NCI-H1092 treated with DMSO at 0.1 percent for 48 hours (cell line): ENCODE measurements at places on chromosomes 1 and 21.

DNA sequence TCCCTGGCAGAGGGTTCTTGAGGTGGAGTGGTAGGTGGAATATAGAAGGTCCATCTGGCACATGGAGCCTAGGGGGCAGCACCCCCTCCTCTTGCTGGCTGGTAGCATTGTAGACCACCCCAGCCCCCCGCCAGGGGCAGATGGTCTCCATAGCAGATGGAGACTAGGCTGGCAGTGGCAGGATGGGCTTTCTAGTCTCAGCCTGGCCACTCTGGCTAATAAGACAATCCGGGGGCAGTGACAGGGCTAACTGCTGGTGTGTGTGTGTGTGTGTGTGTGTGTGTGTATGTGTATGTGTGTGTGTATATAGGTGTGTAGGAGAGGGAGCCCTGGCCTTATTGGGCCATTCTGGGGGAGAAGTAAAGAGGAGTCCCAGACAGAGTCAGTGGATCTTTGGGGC is 16.1 kb downstream of the UTP11 start:
- peak; percentile 65 for DNase-seq

GRCh38 chr1:66402194-66402593 is 131.8 kb upstream of the SGIP1 start:
- DNase-seq, result no peak

DNA sequence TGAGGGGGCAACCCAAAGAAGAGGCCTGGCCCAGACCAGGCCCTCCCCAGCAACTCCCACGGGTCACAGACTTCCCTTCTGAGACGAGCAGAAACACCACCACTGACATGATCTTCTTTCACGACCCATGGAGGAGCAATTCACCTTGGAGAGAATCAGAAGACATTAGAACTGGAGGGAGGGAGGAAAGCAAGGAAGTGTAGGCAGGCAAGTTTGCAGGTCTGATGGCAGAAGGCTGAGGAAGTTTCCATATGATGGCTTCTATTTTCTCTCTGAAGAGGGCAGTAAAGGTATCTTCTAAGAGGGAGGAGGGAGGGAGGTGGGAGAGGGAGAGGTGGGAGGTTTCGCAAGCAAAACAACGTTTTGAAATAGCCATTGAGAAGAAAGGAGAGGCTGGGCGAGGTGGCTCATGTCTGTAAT is 1.4 kb upstream of the UBXN10 start:
- no peak for DNase-seq

GRCh38 chr1:154583773-154584172 is 16.2 kb downstream of the CHRNB2 start:
- DNase-seq, result no peak

DNA sequence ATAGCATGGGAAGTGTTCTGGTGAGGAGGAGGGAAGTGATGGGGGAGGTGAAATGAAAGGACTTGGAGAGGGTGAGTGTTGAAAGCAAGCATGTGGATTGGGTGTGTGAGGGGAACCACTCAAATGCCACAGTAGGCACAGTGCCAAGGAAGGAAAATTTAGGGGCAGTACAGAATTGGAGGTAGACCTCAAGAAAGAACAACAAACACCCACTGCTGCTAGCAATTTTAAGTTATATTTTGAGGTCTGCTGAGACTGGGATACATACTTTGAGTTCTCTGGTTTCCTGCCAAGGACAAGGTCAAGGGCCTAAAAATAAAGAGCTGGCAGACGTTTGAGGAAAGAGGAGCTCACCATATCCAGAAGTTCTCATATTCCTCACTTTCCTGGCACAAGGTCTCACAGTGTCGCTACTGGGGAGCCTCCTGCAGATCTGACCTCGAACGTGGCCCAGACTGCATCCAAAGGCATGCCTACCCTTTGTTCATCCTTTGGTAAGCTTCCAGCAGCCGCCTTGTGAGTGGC is 104.0 kb downstream of the BRINP2 start:
- DNase-seq, result peak; percentile 83

- DNase-seq, result no peak
Measured at GRCh38 chr1:1901641-1902294, 10.9 kb upstream of the GNB1 start.

- DNase-seq, result no peak
Measured at GRCh38 chr1:99441299-99442095, 177.2 kb downstream of the PLPPR4 start.

GRCh38 chr1:57819893-57820292 is 396.0 kb upstream of the DAB1 start:
- DNase-seq, result no peak

GRCh38 chr21:42640486-42640885 is 12.9 kb upstream of the PDE9A start:
- no peak for DNase-seq

DNA sequence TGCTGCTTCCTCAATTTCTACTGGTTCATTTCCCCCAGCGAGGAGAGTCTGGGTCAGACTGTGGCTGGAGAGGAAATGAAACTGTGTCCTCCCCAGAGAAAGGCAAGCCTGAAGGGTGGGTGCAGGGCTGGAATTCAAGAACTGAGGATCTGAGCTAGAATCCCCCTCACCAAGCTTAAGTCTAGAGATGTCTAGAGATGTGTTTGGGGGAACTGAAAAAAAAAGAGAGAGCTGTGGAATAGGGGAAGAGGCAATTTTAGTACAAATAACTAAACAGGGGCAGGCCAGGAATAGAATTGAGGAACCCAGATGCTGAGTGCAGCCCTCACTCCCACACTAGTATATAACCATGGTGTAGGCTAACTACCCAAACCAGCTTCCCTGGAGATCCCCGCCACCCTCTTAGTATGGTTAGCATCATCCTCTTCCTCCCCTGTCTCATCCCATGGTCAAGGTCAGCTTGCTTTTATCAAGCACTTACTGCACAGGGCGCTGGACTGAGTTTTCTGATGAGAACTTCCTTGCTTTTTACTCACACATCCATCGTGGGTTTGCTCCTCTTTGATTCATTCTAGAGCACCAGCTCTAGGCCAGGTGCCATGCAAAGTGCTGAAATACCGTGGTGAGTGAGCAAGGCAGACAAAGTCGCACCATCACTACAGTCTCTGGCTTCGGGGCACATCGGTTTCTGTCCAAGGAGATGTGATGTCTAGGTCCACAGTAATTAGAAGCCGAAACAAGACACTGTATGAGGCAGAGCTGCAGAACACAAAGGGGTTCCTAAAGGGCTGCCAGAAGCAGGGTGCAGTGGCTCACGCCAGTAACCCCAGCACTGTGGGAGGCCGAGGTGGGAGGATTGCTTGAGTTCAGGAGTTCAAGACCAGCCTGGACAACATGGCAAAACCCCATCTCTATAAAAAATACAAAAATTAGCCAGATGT is 112.9 kb upstream of the IPO9 start:
- DNase-seq, result no peak

DNA sequence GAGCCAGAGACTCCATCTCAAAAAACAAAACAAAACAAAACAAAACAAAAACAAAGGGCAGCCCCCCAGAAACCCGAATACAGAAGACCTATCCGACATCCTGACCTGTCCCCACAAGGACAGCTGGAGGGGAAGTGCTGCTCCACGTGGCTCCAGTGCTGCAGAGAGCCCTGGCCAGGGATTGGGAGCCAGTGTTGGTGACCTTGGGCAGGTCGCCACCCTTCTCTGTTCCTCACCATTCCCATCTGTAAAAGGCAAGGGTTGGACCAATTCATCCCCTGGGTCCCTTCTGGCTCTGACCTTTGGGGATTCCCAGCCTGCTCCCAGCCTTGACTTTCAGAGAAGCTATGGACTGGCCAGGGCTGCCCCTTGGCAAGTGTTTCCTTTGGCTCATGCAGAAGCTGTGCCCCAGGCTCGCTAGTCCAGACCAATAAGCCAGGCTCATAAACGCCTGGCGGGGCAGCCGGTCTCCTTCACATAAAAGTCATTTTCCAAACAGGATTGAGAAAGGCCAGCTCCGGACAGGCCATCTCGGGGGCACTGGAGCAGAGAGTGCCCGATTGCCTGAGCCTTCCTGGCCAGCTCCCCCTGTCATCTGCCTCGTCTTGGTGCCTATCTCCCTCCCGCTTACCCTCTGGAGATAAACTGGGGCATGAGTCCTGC is 20.0 kb upstream of the PADI1 start:
- DNase-seq, result no peak

GRCh38 chr21:33732038-33732437 is 89.7 kb downstream of the ITSN1 start:
- DNase-seq, result no peak

DNA sequence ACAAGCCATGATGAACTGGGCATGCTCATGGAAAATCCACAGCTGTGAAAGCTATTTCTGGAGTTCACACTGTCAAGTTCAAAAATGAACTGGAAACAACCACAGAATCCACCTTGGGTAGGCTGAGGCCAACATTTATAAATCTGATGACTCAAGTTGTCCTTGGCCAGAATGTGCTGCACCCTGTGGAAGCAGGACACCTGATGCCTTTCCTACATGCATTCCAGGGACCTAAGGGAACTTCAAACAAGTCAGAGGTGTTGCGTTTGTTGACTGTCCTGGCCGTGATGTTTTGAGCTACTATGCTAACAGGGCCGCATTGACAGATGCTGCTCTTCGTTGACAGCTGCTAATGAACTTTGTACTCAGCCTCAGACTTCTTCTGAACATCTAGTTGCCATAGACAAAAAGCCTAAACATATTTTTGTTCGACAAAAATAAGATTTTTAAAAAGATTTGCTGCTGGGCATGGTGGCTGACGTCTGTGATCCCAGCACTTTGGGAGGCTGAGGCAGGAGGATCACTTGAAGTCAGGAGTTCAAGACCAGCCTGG is 127.9 kb upstream of the SLC45A1 start:
- DNase-seq, result no peak

DNA sequence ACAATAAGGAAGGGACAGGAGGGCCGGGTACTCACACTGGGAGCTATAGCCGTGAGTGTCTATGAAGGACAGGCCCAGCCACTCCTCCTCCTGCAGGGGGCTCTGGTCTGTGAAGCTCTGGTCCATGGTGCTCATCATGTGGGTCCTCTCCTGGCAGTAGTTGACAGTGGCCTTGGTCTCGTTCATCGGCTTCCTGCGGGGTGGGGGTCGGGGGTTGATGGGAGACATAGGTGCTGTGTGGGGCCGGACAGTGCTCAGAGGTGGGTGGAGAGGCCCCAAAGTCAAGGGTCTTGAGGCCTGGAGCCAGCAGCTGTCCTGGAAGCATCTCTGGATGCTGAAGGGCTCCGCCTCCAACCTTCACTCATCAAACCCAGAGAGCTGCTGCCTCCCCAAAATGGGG is 260.4 kb downstream of the PTPRU start:
- no peak for DNase-seq

- no peak for DNase-seq
Measured at GRCh38 chr1:162386292-162387225, 5.0 kb downstream of the C1orf226 start.

DNA sequence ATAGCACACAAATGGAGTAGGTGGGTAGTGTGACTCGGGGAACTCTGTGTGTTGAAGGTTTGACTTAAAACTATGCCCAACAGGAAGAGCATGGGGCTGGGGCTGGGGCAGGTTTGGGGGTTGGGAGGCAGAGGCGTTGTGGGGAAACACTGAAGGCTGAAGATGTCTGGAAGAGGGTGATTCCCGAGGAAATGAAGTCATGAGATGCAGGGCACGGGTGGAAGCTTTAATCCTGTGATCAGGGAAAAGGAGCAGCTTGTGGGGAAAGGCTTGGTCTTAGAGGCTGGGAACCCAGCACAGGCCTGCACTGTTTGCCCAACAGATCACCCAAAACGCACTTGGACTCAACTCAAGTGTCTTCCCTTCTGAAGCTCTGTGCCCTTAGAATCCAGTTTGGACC is 26.6 kb upstream of the CTBS start:
- no peak for DNase-seq

- no peak for DNase-seq
Measured at GRCh38 chr1:196651637-196652215, at the start of gene CFH. Gene CFH (plus strand): TSS chr1:196652043. CDS start chr1:196652118, 75 bp downstream.

- no peak for DNase-seq
Measured at GRCh38 chr1:111197598-111198284, 2.7 kb downstream of the DENND2D start.

DNA sequence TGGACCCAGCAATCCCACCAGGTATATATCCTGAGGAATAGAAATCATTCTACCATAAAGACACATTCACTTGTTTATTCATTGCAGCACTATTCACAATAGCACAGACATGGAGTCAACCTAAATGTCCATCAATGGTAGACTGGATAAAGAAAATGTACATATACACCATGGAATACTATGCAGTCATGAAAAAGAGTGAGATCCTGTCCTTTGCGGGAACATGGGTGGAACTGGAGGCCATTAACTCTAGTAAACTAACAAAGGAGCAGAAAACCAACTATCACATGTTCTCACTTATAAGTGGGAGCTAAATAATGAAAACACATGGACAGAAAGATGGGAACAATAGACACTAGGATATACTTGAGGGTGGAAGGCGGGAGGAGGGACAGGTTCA is 36.1 kb upstream of the PRKACB start:
- DNase-seq, result no peak

DNA sequence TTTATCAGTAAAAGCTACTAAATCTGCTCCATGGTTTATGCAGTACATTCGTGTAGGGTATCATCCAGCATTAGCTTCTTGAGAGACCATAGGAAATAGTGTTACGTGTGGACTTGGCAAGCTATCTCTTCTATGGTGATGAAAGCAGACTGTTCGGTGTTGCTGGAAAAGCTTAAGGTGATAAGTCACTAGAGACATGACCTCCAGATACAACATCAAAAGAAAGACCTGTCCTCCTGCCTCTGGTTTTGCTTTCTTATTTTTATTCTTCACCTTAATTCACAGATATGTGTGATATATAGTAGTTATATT is 53.5 kb upstream of the S1PR1 start:
- no peak for DNase-seq

GRCh38 chr1:180188684-180189175 is 34.1 kb downstream of the QSOX1 start:
- no peak for DNase-seq

DNA sequence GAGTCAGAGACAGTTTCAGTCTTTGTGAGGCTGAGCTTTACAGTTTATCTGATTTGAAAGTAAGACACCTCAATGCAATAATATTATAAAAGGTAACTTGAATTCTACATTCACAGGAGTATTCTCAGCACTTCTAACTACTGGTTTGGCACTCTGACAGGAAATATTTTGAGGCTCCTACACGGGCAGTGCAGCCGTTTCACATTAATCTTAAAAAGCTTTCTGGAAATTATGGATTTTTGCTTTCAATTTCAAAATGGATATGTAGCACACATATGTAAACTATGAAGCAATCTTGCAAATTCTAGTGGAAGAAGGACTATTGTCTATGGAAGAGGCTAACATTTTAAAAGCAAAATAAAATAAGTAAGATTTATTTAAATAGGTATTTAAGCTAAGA is 262.9 kb upstream of the SNX7 start:
- no peak for DNase-seq

DNA sequence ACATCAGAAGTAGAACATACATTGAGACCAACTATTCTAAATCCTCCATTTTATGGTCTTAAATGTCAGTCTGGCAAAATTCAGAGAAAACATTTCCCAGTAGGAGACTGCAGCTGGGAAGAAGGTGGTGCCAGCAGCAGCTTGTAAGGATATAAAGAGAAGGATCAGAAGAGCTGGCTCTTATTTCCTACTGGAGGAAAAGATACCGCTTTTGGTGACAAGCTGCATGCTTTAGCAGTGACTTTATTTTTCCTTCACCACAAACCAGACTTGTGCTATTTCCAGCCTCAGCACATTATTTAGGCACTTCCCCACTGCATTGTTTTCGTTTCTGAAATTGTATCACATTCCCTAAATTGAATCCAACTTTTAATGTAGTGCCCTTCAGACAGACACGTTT is 28.4 kb downstream of the RNF11 start:
- DNase-seq, result no peak

- DNase-seq, result peak; percentile 22
Measured at GRCh38 chr1:11736746-11737639, 1.1 kb downstream of the AGTRAP start.

- DNase-seq, result no peak
Measured at GRCh38 chr1:185442050-185442449, 125.0 kb upstream of the IVNS1ABP start.
